ENCODE measurements at places on chromosomes 3 and 15. TPM values are rescaled to one million over a fixed set of nuclear protein-coding genes. Genes with fewer than 3 reads are reported as not detected.

DNA sequence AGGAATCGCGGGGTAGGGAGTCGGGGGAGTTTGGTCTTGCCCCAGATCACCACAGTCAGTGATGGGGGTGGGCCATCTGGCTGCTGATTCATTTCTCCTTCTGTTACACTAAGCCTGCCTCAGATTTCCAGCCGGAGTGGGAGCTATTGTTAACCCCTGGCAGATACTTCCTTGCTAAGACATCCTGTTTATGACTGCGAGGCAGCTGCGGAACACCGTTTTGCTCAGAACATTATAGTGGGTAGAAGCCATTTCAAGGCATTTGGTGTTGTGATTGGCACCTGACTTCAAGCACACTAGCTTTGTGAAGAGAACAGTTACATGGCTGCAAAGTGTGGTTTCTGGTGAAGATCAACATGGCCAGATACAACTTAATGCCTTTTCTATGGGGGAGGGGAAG, 73.8 kb downstream of the FLNB start:
- DNase-seq: no peak

The SNRPA1 gene
- total RNA-seq: 11.1 TPM

The GADL1 gene
- 7.7 TPM for total RNA-seq

The TTLL13 gene
- total RNA-seq: not detected

The GP9 gene
- 3.6 TPM for total RNA-seq

DNA sequence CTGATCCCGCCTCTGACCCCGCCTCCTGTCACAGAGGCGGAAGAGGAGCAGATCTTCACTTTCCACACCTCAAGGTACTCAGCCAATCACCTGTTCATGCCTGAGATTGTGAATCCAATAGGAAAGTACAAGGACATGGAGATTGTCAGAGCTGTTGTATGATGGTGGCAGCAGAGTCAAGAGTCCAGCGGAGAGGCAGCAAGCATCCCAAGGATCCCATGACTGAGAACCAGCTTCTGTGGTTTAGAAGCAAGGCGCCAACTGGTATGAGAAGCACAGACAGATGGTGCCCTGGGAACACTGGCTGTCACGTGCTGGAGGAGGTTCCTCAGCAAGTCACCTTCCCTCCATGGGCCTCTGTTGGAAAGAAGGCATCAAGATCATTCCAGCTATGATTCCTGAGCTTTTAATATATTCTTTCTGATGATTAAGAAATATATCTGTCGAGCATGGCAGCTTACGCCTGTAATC, 93.9 kb downstream of the CPN2 start:
- no peak for DNase-seq

DNA sequence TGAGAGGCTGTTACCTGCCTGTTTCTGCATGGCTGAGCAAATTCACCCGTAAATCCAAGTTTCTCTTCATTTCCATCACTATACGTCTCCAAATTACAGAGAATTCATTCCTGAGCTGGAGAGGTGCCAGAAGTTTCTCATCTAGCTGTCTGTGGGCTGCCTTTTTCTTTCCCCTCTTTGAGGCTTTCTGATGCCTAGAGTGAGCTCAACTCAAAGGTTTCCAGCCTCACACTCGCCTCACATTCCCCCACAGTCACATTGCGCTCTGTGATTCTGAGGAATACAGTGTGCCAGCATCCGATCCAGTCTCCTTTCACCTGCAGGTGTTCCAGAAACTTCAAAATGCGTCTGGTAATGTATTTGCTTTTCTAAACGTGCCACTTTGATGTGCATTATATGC, 267.2 kb downstream of the MFSD1 start:
- no peak for DNase-seq

The UBA7 gene
- total RNA-seq: 40.9 TPM

The PCSK6 gene
- total RNA-seq: 22.6 TPM

GRCh38 chr3:130582457-130583153, 65.6 kb downstream of the COL6A6 start:
- no peak for DNase-seq

DNA sequence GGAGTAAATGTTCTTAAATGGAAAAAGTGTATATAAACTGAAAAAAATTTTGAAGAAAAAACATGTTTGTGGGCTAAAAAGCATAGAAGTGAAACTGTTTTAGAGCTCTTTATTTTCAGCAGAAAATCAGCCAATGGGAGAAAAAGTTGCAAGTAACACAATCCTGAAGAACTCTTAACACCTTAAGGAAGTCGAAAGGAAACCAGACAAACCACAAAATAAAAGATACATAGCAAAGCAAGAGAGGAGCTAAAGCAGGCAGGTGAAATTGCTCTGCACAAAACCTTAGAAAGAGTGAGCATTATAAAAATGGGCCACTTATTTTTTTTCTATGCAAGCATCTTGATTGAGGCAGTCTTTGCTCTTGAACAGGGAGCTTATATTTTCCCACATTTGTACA, 300.5 kb downstream of the RAP2B start:
- no peak for DNase-seq

DNA sequence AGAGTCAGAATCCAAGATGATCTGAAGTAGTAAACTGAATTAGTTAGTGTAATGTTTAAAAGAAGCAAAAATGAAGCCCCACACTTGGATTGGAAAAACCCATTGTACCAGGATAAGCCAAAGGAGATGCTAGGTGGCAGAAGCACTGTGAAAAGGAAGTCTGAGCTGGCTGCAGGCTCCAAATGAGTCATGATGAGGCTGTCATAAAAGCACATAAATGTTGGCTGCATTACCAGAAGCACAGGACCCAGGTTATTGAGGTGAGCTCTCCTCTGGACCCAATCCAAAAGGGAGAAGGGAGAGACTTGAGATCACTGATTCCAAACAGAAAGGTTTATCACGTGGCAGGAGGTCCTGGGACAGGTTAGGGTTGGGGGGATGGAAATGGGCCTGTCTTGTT, 3.2 kb upstream of the ACAN start:
- no peak for DNase-seq
